ENCODE measurements at places on chromosomes 11 and 22. TPM values are rescaled to one million over a fixed set of nuclear protein-coding genes. Genes with fewer than 3 reads are reported as not detected.

The OR51B5 gene
- not detected for total RNA-seq

The DERL3 gene
- total RNA-seq: 1.2 TPM

The OR6T1 gene
- total RNA-seq: not detected

The TRIM44 gene
- total RNA-seq: 22.6 TPM

The HBG2 gene
- total RNA-seq: not detected

The IFTAP gene
- total RNA-seq: 36.2 TPM

The PNPLA3 gene
- total RNA-seq: 3.0 TPM

The PPP6R3 gene
- total RNA-seq: 95.3 TPM

The PPP2R5B gene
- total RNA-seq: 28.2 TPM

The ARVCF gene
- total RNA-seq: 7.9 TPM

The TRIM51 gene
- not detected for total RNA-seq

The KREMEN1 gene
- 6.5 TPM for total RNA-seq

The TPBGL gene
- total RNA-seq: not detected

The SLC25A18 gene
- total RNA-seq: not detected

The RIMBP3B gene
- not detected for total RNA-seq

The TRPM5 gene
- not detected for total RNA-seq

The HTR3A gene
- total RNA-seq: not detected

The POLD3 gene
- total RNA-seq: 6.4 TPM

Data from tracheal epithelial cell (primary cell).